ENCODE measurements at places on chromosomes 5 and 9.

GRCh38 chr9:89718176-89718575 is 113.4 kb downstream of the GADD45G start:
- no peaks in the 10 kb centered on the region for H3K4me1 ChIP-seq
- no peaks in the 10 kb centered on the region for H3K36me3 ChIP-seq
- H3K27ac ChIP-seq = no peak overlapping the region
- DNase-seq = no peak
- H3K27me3 ChIP-seq = no peaks in the 10 kb centered on the region

DNA sequence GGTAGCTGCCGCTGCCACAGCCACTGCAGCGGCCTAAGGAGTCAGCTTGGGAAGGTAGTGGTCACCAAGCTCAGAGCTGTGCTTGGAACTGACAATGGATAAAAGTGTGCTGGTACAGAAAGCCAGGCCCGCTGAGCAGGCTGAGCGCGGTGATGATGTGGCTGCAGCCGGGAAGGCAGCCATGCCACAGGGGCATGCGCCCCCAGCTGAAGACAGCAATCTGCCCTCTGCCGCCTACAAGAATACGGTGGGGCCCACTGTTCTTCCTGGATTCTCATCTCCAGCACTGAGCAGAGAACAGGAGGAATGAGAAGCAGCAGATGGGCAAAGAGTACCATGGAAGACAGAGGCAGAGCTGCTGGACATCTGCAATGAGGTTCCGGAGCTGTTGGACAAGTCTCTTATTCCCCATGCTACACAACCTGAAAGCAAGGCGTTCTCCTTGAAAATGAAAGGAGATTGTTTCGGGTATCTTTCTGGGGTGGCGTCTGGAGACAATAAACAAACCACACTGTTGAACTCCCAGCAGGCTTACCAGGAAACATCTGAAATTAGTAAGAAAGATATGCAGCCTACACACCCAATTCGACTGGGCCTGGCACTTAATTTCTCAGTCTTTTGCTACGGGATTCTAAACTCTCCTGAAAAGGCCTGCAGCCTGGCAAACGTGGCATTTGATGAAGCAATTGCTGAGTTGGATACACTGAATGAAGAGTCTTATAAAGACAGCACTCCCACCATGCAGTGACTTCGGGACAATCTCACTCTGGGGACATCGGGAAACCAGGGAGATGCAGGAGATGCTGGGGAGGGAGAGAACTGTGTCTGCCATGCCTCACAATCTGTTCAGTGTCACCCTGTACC is 22.8 kb upstream of the ANKRD18A start:
- no peak for DNase-seq
- no peak overlapping the region for H3K27ac ChIP-seq
- H3K4me1 ChIP-seq = no peaks in the 10 kb centered on the region
- no peaks in the 10 kb centered on the region for H3K36me3 ChIP-seq
- no peaks in the 10 kb centered on the region for H3K27me3 ChIP-seq

DNA sequence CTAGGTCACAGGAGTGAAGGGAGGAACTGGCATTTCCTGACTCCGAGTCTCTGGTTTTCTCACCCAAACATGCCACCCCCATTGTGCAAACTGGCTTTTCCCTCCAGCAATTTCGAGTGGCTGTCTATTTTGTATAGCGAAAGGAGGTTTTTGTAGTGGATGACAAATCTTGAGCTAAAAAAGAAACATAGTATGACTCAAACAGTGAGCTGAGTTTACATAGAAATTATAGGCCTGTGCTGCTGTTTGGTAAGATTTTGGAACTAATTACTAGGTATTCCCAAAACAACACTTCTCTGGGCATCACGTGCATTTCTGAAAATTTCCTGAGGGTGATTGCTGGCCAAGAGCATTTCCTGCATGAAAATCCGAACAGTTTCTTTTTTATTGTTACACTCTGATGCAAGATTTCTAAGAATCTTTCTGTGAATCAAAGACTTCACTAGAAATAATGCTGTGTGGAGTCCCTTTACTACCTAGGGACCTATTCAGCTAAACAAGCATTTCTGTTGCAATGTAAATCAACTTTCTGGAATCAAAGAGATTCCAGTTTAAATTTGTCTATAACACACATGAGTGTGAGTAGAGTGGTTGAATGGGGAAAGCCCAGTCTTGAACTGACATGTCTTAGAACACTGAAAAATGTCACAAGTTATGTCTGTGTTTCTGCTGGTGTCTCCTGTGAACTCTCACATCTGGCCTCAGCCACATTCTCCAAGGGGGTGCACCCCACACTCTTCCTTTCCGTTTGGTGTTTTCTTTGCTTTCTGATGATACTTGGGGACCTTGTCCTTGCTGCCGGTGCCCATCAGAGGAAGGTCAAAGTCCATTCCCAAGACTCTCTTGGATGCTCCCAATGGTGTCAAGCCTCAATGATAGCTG is 33.3 kb upstream of the DAPK1 start:
- no peaks in the 10 kb centered on the region for H3K36me3 ChIP-seq
- H3K4me1 ChIP-seq = peaks cover 37% of the 10 kb centered on the region
- no peaks in the 10 kb centered on the region for H3K27me3 ChIP-seq
- DNase-seq = peak; percentile 52
- H3K4me3 ChIP-seq = no peak overlapping the region
- peak overlapping the region; percentile 88 for H3K27ac ChIP-seq

- no peaks in the 10 kb centered on the region for H3K36me3 ChIP-seq
- H3K4me1 ChIP-seq = no peaks in the 10 kb centered on the region
- DNase-seq = no peak
Observed at GRCh38 chr9:18215626-18216025, 258.3 kb upstream of the ADAMTSL1 start.

DNA sequence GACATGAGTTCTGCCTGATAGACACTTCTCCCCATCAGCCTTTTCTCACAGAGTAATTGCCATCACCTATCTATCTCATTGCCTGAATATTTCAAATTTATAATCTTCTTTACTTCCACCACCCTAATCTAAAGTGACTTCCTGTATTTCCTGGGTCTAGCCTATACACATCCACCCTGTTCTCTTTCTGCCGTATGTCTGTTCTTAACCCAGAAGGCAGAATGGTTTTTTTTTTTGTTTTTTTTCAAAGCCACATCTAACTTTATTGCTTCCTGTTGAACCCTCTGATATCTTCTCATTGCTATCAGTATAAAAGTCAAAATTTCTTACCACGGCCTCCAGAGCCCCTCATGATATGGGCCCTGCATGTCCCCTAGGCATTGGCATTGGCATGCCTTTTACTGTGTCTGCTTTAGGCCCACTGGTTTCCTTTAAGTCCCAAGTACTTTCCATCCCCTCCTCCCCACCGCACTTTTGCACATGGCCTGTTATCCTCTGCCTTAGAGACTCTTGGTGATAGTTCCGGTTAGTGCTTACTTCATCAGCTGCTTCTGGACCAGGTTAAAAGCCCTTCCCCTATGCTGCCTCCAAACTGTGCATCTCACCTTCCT is 159.9 kb downstream of the MAN2A1 start:
- DNase-seq = no peak
- H3K36me3 ChIP-seq = peaks cover 86% of the 10 kb centered on the region
- no peak overlapping the region for H3K4me3 ChIP-seq
- H3K27ac ChIP-seq = no peak overlapping the region
- H3K27me3 ChIP-seq = no peaks in the 10 kb centered on the region
- H3K4me1 ChIP-seq = peaks cover 4% of the 10 kb centered on the region

All from A673 (cell line).